ENCODE measurements at places on chromosomes 3 and 15.

GRCh38 chr3:54372232-54372631, 249.9 kb downstream of the CACNA2D3 start:
- no peak for DNase-seq

- peak; percentile 65 for DNase-seq
These were observed at the start of gene FAM81A for GRCh38 chr15:59437817-59438624. Gene FAM81A (plus strand): TSS chr15:59438186. CDS start chr15:59458627, 20,441 bp downstream.

DNA sequence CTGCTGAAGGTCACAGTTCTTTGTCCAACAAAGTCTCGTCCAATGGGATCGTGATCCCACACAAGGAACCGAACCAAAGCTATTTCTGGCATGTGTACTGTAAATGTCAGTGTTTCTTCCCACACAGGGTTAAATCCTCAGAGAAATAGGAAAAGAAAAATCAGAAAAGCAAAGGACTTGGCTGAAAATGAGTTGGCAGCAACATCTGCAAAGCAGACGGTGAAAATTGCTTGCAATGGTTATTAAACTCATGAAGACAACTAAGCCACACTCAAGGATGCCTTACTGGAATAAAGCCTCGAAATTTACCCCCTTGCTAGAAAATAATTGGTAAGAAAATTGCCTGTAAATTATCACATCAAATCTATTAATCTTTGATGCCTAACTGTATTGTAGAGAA, 195.2 kb upstream of the STRIT1 start:
- no peak for DNase-seq

DNA sequence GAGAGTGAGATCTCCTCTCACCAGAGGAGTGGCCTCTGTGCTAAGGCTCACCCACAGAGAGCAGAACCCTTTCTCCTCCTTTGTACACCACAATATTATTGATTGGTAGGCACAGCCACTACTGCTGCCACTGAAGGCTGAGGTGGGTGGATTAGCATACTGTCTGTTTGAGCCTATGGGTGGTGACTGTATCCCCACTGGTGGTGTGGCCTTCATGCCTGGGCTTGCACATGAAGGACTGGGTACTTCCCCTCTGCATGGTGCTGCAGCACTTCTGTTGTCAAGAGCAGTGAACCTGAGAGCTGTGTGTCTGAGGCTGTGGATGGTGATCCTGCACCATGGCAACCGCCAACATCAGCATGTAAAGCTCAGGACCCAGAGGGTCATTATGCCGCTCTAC, 35.7 kb upstream of the NECTIN3 start:
- DNase-seq: no peak

GRCh38 chr3:48418140-48418539, 11.7 kb downstream of the PLXNB1 start:
- no peak for DNase-seq

DNA sequence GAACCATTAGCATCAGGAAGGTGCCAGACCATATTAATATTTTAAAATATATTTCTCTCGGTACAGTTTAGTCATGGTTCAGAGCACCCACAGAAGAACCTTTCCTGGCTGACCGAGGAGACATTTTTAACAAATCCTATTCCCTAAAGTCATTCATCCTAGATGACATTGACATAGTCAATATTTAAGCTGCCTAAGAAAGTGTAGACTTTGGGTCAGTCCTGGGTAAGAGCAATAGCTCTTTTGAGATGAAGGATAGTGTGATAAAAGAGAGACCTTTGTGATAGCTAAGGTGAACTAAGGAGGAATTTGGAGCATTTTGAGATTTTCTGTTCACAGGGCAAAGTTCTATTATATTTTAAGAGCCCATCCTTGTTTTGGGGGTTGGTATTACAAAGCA, 47.5 kb downstream of the ZNF609 start:
- no peak for DNase-seq

DNA sequence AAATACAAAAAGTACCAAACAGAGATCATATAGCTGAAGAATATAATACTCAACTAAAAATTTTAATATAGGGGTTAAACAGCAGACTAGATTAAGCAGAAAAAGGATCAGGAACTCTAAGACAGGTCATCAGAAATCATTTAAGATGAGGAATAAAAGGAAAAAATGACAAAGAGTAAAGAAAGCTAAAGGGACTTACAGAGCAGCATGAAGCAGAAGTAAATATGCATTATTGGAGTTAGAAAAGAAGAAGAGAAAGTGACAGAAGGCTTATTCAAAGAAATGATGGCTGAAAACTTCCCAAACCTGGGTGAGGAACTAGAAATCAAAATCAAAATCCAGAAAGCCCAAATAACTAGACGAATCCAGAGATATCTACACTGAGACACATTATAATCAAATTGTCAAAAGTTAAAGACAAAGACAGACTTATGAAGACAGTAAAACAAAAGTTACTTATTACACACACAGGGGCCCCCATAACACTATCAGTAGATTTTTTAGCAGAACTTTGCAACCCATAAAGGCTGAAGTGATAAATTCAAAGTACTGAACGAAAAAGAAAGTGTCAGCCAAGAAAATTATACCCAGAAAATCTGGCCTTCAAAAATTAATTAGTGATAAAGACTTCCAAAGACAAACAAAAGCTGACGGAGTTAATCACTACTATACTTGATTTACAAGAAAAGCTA, 95.6 kb downstream of the SCAPER start:
- DNase-seq: no peak

DNA sequence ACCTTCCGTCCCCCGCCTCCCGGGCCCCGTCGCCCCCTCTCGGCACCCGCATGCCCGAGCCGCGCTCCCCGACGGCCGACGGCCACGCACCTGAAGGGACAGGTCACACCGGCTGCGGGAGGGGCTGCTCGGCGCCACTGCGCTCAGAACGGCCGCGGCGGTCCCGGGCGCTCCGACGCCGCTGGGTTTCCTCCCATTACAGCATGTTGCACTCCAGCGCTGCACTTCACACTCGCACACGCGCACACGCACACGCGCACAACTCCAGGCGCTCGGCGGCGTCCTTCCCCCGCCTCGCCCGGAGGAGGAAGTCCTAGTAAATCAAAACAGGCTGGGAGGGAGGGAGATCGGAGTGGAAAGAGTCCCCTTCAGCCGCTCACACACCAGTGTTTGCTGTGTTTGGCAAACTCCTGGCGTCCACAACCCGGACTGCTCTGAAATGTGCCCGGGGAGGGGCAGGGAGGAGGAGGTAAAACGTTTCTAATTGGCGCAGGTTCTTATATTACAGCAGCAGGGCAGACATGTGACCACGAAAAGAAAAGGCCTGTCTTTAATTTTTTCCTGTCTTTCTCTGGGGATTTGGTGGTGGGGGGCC, 76.7 kb upstream of the VGLL4 start:
- DNase-seq: peak; percentile 49

- no peak for DNase-seq
These were observed 300.5 kb upstream of the LRRFIP2 start for GRCh38 chr3:37474901-37475331.

DNA sequence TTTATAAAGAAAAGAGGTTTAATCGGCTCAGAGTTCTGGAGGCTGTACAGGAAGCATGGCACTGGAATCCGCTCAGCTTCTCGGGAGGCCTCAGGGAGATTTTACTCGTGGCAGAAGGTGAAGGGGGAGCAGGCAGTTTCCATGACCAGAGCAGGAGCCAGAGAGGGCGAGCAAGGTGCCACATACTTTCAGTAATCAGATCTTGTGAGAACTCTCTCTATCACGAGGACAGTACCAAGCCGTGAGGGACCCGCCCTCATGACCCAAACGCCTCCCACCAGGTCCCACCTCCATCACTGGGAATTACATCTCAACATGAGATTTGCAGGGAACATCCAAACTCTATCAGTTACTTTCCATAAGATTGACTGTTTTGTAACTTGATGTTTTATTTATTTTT, 70.7 kb upstream of the SYN2 start:
- DNase-seq: no peak

DNA sequence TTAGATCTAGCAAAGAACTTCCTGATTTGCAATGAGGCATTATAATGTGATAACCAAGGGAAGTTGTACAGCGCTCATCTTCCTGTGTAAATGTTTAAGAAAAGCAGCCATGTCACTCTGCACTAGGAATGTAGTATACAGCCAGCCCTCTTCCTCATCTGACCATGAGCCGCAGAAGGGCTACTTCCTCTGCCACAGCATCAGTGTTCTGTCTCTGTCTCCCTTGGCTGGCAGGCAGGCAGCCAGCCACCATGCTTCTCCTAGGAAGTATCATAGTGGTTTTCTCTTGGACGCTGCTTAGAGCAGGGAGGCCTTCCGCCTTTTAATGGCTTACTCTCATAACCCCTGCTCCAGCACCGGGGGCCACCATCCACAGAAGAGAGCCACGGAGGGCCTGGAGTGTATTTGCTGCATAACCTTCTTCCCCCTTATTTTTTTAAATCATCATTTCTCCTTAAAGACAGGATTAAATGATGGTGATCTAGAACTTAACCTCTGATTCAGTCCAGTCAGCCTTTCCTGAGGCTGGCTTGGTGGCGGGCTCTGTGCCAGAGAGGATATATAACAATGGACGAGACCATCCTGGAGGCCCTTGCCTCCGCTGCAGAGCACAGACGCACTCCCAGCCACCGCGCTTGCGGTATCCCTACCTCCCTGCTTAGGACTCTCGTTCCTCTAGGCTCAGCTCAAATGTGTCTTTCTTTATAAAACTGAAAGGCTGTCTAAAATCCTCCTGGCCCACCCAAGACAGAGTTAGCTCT, 57.3 kb upstream of the PLXNA1 start:
- no peak for DNase-seq

GRCh38 chr15:79923079-79923514, 26.3 kb upstream of the MTHFS start:
- peak; percentile 78 for DNase-seq

- no peak for DNase-seq
These were observed 172.2 kb downstream of the GHSR start for GRCh38 chr3:172276103-172276502.
